WERI-Rb-1 (cell line): ENCODE measurements at places on chromosomes 3 and 15.

- no peak for DNase-seq
Observed at GRCh38 chr3:51391566-51392354, 675 bp downstream of the RBM15B start.

GRCh38 chr3:193545304-193545703, 9.4 kb downstream of the ATP13A4 start:
- DNase-seq = no peak

DNA sequence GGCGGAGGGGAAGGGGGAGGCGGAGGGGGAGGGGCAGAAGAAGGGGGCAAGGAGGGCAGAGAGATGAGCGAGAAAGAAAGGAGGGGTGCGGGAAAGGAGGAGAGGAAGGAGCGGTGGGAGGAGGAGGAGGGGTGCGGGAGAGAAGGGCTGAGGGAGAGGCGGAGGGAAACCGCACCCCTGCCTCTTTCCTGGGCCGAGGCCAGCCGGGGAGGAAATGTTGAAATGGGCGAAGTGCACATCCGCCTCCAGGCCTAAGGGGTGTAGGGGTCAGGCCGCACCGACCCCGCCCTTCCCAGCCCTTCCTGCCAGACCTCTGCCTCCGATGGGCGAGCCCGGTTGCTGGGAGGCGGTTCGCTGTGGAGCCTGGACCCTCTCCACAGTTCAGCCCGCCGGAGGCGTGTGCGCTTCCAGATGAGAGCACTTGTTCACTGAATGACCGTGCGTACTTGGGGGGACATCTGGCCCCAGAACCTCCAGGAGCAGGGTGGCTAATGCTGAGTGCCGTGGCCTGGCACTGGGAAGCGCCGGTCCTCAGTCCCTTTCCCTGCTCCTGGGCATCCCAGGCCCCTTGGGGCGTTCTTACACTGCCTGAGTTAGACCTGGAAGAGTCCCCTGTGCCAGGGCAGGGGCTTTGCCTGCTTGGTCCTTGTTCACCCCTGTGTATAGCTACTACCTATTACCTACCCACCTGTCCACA, 110.3 kb upstream of the KLF13 start:
- DNase-seq = peak; percentile 39

DNA sequence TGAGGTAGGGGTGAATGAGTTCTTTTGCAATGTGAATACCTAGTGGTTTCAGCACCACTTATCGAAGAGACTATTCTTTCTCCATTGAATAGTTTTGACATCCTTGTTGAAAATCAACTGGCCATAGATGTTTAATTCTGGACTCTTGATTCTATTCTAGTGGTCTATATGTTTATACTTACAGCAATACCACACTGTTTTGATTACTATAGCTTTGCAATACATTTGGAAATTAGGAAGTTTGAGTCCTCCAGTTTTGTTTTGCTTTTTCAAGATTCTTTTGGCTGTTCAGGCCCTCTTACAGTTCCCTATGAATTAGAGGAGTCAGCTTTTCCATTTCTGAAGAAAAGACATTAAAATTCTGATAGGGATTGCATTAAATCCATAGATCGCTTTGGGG, 30.1 kb downstream of the MAP1A start:
- DNase-seq = no peak

GRCh38 chr3:11290743-11291680, 18.8 kb downstream of the ATG7 start:
- DNase-seq = no peak

DNA sequence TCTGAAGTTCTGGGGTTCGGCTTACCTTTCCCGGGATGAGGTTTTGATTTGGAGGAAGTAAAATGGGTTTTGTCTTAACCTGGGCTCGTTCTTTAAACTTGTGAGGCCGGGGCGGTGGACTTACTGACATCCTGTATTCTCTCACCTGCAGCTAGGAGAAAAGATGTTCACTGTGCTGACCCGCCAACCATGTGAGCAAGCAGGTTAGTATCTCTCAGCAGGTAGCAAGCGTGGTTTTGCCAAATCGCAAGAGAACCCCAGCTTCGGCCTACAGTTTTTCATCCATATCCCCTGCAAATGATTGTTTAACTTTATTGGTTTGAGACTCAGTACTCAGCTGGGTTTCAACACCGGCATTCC, 891 bp downstream of the ENTPD3 start:
- no peak for DNase-seq

GRCh38 chr3:123792473-123793201, 91.5 kb downstream of the MYLK start:
- DNase-seq = no peak

DNA sequence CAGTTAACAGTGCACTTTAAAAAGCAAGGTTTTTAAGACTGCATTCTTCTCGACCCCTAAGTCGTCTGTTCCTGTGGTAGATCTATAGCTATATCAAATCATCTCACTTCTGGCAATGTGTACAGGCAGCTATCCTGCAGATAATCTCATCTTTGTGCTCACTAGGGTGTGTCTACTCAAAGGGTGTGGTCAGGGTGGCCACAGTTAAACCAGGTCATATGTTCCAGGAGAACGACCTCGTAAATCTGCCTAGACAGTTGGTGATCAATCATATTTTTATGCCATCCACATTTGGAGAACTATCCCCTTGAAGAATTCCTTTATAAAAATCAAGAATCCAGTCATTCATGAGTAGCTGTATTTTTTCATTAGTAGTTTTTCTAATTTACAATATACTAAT, 3.0 kb downstream of the VEPH1 start:
- DNase-seq = no peak

GRCh38 chr3:61358364-61358763, 107.1 kb upstream of the FHIT start:
- DNase-seq = peak; percentile 28

DNA sequence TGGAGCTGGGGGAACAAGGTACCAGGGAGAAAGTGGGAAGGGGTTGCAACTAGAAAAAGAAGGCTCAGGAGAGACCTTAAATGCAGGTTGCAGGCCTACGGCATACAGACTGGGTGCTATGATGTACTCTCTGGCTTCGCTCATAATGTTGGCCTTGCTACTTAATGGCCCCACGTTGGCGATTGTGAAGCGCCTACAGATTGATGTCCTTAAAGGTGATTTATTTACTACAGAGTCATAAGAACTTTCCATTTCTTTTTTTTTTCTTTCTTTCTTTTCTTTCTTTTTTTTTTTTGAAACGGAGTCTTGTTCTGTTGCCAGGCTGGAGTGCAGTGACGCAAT, 25.4 kb downstream of the ZBTB38 start:
- DNase-seq = no peak

DNA sequence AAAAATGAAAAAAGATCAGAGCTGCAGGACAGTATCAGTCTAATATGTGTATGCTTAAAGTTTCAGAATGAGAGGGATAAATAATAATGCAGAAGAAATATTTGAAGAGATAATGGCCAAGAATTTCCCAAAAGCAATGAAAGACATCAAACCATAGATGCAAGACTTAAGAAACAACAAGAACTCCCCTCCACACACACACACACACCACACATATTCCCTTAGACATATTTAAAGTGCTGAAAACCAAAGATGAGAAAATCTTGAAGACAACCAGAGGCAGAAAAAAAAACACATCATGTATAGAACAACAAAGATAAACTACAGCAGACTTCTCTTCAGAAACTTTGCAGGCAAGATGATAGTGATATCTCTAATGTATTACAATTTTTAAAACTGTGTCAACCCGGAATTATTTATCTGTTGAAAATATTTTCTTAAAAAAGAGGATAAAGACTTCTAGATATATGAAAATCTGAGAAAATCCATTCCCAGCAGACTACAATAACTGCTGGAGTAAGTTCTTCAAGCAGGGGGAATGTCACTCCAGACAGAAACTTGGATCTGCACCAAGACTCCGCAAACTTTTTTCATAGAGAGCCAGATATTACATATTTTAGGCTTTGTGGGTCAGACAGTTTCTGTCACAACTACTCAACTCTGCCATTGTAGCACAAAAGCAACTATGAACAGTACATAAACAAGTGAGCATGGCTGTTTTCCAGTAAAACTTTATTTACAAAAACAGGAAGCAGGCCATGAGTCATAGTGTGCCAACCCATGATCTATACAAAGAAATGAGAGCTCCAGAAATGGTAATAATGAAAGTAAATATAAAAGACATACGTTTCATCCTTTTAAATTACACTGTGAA, 223.4 kb upstream of the CGNL1 start:
- no peak for DNase-seq

DNA sequence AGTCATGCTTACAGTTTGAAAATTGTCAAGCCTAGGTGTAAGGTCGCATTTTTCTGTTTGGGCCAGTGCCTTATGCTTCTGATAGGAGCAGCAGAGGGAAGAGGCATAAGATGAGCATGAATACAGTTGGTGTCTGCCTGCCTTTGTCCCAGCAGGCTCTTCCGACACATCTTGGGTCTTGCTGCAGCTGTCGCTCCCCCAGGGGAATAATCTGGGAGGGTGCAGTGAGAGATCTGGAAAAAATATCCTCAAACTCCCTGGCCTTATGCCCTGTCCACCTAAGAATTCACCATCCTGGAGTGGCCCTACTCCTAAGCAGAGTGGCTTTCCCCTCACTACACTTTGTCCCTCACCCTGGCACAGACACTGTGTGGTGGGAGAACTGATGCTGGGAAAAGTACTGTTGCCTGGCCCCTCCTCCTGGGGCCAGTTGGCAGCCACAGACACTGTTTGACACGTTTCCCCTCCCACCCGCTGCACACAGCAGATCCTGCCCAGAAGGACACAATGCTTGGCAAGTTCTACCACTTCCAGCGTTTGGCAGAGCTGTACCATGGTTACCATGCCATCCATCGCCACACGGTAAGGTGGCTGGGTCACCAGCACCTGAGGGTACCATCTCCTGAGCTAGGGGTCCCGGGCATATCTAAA, 21.1 kb upstream of the RHO start:
- no peak for DNase-seq

DNA sequence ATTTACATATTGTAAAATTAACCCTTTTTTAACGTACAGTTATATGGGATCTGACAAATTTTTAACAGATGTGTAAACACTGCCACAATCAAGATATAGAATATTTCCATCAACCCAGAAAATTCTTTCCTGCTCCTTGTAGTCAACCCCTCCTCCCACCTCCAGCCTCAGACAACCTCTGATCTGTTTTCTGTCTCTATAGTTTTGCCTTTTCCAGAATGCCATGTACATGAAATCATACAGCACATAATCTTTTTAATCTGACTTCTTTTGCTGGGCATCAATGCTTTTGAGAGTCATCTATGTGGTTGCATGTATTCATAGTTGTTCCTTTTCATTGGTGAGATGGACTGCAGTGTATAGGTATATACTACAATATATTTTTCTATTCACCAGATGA, 153.0 kb downstream of the SMAD6 start:
- no peak for DNase-seq

- DNase-seq = no peak
Observed at GRCh38 chr3:193640728-193641439, 47.9 kb downstream of the OPA1 start.

DNA sequence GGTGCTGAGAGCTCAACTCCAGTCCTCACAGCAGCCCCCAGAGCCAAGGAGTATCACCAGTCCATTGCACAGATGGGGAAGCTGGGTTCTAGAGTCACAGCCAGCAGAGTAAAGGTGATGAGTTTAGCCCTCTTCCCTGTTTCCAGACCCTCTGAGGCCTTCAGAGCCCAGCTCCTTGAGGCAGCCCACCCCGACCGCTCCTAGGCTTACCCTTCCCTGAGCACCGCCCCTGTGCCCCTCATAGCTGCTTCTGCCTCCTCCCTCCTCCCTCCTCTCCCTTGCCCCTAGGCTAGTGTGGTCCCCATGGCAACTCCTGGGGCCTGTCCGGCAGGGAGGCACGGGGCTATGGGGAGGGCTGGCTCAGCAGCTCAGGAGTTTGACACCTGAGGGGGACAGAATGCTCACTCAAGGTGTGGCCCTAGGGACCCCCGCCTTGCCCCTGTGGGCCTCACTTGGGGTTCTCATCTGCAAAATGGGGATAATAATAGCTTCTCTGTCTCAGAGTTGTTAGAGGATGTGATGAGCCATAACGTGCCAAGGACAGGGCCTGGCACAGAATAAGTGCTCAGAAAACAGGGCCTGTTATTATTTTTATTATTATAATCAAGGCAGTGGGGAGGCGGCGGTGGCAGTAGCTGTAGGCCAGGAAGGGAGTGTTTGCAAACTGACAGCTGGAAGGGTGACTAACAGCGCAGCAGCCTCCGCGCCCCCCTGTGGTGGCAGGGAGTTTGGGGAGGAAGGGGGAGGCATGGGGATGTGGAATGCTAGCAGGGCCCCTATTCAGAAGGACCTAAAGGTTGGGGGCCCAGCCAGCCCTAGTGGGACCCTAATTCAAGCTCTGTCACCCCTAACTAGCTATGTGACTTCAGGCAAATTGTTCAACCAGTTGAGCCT, 11.5 kb downstream of the CSK start:
- DNase-seq = no peak

GRCh38 chr3:150074277-150074676, 103.6 kb upstream of the PFN2 start:
- no peak for DNase-seq

GRCh38 chr3:14482271-14482721, 57.8 kb downstream of the GRIP2 start:
- DNase-seq = no peak

GRCh38 chr3:156902916-156903315, 76.8 kb downstream of the LEKR1 start:
- DNase-seq = no peak

GRCh38 chr3:140128631-140129030, 193.6 kb downstream of the CLSTN2 start:
- peak; percentile 88 for DNase-seq

GRCh38 chr15:80241508-80241907, 10.5 kb downstream of the CTXND1 start:
- no peak for DNase-seq

DNA sequence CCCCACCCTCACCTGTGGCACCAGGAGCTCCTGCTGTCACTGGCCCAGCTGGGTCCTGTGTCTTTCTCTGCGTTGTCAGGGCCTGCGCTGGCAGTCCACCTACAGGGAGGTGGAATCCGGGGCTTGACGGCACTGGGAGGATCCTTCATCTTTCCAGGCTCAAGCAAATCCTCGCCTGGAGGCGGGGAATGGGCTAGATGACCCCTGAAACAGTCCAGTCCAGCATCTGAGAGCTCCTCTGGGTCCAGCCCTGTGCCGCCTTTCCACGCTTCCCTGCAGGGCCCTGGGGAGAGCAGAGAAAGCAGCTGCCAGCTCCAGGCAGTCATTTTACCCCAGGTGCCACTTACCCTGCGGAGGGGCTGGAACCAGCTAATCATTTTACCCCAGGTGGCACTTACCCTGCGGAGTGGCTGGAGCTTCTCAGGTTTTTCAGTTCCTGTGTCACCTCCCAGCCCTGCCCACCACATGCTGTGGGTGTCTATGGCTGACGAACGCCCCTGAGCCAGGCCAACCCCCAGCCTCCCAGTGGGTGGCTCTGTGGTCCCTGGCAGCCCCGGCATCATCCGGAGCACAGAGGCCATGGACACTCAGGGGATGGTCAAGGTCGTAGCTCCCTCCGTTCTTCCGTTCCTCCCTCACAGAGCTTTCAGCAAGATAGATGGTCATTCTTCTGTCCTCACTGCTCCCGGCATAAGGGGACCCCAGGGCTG, 17.9 kb upstream of the ADIPOQ start:
- no peak for DNase-seq
